DMS79 (cell line): ENCODE measurements at places on chromosomes 16 and 17.

DNA sequence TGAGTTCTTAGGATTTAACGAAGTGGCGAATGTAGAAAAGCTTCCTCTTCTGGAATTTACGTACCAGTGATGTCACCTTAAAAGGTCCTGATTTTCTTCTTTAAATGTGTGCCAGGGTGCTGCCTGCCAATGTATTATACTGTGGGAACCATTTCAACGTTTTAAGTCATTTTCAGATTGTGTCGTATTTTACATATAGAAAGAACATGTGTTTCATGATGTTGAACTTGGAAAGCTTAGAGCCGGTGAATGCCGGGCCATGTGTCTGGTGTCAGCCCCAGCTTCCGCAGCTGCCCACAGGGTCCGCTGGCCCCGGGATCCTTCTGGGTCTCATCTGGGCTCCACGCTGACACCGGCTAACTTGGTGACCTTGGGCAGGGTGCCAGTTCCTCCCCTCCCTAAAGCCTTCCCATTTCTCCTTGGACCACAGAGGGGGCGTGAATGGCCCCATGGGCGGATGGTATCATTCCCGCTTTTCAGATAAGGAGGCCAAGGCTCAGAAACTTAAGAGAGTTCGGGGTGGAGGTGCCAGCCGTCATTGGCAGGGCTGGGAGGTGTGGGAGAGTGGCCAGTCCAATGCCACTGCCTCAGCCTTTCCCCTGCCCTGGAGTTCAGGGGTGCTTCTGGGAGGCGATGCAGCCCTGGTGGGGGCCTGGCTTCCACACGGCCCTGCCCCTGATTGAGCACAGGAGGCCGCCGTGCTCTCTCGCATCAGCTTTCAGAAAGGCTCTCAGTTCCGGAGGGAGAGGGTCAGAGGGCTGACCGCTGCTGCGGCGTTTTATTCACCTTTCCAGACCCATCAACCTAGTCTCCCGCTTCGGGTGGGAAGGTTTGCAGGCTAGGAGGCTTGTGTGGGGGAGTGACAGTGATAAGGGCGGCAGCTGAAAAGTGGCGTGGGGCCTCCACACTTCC is 68.8 kb upstream of the CIBAR2 start:
- no peak for DNase-seq

DNA sequence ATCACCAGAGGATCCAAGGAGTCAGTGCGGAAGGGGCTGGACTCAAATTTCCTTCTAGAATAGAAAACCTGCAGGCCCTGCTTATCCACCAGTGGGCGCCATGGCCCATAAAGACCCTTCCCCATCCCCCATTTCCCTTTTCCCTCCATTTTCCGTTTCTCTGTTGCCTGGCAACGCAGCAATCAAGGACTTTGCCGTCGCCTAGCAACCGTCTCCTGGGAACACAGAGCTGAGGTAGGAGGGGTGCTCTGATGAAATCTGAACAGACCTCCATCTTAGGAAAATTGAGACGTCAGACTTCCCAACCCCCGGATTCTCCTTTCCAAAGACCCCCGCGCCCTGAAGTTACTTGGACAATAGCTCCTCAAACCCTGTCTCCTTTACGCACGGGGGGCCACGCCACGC is 5.7 kb downstream of the DLG4 start:
- DNase-seq, result peak; percentile 96

DNA sequence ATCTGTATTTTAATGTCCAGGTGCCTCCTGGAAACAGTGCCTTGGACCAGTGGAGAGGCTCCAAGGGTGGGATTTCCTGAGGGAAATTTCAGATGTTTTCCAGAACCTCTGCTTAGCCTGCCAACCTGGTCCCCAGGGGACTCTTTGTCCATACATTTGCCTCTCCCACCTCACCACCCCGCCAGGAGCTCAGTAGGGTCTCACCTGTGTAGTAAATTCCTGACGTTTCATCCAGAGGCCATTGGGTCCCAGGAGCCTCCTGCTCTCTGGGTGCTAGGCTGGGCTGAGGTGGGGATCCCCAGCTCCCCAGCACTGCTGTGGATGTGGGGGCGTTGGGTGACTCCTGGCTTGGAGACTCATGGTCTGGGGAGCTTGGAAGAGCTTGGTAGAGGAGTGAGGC is 2.7 kb downstream of the NLRP1 start:
- DNase-seq, result no peak

DNA sequence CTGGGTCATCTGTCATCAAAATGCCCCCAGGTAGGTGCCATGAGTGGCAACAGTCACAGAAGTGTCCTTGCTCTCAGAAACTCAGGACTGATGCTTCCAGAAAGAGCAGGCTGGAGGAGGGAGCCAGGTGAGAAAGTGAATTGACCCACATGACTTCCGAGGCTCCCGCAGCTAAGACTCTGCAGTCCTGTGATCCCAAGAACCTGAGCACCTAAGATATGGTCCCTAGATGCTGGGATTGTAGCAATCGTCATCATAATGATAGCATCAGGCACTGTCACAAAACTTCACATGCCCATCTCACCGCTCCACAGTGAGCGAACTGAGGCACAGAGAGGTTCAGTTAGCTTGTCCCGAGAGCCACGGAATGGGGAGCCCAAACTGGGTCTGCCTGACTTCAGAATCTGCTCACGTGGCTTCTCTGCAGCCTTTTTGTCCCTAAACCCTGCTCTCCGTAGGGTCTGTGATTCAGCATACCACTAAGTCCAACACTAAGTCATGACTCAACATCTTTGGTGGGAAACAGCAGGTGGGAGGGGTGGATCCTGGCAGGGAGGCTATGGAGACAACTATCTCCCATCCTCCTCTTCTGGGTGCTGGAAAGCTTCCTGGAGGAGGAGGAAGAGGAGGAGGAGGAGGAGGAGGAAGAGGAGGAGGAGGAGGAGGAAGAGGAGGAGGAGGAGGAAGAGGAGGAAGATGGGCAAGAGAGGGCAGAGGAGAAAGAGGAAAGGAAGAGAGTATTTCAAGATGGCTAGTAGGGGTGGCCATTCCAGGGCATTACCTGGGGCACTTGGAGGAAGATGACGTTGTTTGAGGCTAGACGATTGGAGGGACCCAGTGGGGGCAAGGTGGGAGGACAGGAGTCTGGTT is 55.5 kb upstream of the DLX4 start:
- DNase-seq, result no peak

DNA sequence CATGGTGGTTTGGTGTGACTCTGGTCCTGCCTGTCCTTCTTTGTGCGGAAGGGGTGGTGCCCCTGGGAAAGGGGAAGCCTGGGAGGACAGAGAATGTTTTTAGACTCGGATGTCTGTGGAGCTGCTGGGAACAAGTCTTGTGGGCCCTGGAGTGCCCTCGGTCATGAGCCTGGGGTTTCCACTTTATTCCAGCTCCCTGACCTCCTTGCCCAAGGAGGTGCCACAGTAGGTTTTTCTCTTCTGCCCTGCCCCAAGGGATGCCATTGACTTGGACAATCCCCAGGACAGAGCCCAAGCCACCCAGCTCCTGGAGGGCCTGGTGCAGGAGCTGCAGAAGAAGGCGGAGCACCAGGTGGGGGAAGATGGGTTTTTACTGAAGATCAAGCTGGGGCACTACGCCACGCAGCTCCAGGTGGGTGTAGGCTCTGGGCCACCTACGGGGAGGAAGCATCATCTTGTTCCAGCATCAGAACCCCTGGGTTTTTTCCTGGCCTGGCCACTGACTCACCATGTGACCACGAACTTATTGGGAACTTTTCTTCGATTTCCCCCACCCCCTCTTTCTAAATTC is 1.4 kb downstream of the STAT5A start:
- no peak for DNase-seq

DNA sequence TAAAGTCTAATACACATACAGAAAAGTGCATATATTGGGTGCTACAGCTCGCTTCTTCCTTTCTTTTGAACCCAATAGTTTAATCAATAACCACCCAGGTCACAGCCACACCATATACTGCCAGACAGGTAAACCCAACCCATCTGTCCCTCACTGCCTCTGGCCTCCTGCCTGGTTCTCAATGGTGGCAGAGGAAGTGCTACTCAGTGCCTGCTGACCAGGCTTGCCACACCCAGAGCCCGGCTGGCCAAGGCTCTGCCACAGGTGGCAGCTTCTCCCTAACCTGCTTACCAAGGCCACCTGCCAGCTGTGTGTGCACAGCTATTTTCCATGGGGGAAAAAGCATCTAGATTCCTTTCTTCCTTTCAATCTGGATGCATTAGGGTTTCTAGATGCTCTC is 584 bp downstream of the PMP22 start:
- no peak for DNase-seq

DNA sequence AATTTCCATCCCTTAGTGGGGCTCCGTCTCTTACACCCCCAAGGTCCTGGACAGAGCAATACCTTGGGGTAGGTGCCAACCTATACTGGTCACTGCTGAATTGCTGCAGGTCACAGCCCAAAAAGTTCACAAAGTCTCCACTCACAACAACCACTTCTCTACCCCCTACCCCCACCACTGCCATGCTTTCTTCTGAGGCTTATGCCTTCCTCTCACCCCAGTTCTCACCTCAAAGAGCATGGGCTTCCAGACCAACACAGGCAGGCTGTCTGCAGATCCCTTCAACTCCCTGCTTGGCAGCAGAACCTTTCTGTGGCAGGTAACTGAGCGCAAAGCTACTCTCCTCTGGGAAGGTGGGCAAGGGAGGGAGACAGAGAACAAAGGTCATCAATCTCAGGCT is 35.5 kb downstream of the C16orf78 start:
- DNase-seq, result no peak

DNA sequence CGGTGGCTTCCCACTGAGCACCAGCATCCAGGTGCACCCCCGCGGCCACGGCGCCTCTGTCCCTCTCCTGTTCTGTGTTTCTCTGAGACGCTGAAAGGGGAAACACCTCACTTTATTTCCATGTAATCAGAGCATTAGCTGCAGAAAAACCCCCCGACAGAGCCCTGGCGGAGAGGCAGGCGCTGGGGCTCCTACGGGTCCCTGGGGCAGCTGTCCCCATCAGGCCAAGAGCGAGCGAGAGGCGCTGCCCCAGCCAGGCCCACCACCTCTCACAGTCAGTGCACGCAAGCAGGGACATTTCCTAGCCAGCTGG is 27.1 kb upstream of the CHMP6 start:
- no peak for DNase-seq

DNA sequence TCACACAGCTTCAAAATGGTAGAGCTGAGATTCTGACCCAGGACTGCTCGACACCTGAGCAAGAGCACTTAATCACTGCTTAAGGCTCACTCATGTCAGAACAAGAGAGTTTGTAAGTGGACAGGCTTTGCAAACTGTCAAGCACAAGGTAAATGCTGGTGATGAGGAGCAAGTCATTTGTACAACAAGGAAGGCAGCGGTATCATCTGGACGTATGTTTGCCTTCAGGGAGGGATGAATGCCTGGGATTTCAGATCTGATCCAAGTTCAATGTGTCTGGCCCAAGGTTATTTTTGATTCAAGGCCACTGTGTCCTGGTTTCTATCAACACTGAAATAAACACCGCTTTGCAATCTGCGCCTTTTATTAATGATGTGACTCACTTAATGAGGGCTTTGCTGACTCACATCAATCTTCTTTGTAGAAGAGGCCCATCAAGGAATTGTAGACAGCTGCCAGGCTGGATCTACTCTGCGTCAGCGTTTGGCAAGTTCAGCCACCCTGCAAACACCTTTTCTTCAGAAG is 174.4 kb upstream of the HS3ST3A1 start:
- DNase-seq, result no peak

- DNase-seq, result no peak
Measured at GRCh38 chr17:41775394-41776226, 10.9 kb downstream of the JUP start.

DNA sequence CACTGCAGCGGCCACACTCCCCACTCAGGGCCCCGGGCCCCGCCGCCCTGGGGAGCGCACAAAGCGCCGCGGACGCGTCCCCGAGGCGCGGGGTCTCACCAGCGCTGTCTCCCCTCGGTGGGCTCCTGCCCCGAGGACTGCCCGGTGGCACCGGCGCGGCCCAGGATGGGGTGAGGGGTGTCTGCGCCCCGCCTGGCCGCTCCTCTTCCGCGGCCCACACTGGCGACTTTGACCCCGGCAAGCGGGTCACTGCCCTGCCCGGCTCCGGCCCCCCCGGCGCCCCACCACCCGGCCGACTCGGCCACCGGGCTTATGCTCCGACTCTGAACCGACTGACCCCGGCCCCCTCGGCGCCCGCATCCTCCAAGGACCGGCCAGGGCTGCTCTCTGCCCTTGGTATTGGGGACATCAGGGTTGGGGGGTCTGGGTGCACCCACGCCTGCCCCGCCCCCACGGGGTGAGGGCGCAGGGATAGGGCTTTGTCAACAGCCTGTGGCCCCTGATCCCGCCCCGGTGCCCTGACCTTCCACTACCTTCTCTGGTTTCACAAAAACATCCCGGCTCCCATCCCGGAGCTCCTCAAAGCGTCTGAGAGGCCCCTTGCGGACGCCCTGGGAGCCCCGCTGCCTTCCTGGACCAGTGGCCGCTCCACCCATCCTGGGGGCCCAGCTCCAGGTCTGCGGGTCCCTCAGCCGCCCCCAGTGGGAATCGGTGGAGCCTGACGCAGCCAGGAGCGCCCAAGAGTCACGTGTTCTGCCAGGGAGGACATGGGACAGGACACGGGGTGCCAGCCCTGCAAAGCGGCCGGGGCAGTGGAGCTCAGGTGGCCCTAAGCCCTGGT is 829 bp downstream of the GCGR start:
- no peak for DNase-seq

DNA sequence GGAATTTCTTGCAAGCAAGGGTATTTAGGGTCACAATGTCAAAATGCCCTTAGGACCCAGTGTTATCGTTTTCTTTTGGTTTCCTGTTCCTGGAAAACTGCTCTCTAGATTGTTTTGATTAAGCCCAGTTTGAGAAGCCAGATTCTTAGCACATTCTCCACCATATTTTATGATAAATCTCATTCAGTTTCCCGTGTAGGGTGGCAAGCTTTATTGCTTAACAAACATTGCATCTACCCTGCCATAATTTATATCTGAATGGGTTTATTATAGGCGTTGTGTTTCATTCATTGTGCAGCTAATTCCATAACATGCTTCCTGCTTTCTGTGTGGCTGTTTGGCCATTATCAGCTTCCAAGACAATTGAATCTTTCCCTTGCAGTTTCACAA is 389.1 kb upstream of the DYNLRB2 start:
- DNase-seq, result no peak

DNA sequence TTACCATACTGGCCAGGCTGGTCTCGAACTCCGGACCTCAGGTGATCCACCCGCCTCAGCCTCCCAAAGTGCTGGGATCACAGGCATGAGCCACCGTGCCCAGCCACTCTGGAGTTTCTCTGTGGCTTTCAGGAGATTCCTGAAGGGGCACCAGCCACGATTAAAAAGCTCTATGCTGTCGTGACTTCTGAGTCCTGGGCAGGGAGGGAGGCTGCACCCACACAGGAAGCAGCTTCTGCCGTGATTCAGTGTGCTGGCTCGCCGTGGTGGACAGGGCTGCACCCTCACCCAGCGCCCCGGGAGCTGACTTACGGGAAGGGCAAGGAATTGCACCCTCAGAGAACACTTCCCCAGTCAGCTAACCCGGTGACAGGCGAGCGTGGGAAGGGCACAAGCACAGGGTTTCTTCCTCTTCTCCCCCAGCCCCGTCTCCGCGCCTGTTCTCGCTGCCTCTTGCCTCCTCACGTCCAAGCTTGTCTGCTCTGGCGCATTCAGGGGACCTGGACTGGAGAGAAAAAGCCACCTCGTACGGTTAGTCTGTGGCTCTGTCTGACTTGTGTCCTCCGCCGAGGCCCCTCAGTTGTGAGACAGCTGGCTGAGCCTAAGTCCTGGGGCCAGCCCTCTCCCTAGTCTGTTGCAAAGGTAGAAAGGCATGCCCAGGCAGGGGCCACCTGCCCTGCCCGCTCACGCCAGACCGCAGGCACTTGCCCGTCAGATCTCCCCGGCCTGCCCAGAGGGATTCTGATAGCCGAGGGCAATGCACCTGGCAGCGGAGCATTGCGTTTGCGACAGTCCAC is 145.0 kb downstream of the SEC14L1 start:
- peak; percentile 9 for DNase-seq
